NCI-H1417 (cell line): ENCODE measurements at places on chromosomes 3 and 15.

GRCh38 chr15:59329570-59330350 lies 42.9 kb downstream of the MYO1E start:
- no peak for DNase-seq

DNA sequence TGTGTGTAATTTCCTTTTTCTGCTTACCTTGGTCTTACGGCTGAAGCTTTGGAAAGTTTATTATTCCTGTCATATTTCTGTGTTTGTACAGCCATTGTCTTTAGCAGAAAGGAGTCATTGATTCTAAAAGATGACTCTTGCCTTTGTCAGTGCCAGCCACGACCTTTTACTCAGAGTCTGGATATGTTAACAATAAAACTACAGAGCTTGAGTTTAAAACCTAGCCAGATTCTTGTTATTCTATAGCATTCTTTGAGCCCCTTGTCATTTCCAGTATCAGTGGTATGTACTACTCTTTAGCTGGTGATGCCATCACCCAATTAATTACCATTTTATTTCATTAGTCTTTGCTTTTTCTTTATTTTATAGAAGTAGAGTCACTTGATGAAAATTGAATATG lies 142.4 kb downstream of the TCF12 start:
- DNase-seq, result no peak

- no peak for DNase-seq
Observed at GRCh38 chr15:68583936-68584755, 5.4 kb downstream of the CORO2B start.

GRCh38 chr15:35281515-35281914 lies 196.4 kb upstream of the NANOGP8 start:
- DNase-seq, result no peak
